ENCODE measurements at places on chromosomes 2 and 18. TPM values are rescaled to one million over a fixed set of nuclear protein-coding genes. Genes with fewer than 3 reads are reported as not detected.

GRCh38 chr2:189010536-189010935 is 36.4 kb downstream of the COL3A1 start:
- H3K36me3 ChIP-seq = peaks cover 67% of the 10 kb centered on the region
- H3K4me3 ChIP-seq = no peak overlapping the region
- no peak for DNase-seq
- H3K27me3 ChIP-seq = peaks cover 28% of the 10 kb centered on the region
- peaks cover 48% of the 10 kb centered on the region for H3K4me1 ChIP-seq
- peak overlapping the region; percentile 19 for H3K27ac ChIP-seq

- no peaks in the 10 kb centered on the region for H3K27me3 ChIP-seq
- no peaks in the 10 kb centered on the region for H3K4me1 ChIP-seq
- H3K4me3 ChIP-seq = no peak overlapping the region
- H3K36me3 ChIP-seq = no peaks in the 10 kb centered on the region
- no peak overlapping the region for H3K27ac ChIP-seq
- DNase-seq = no peak
Measured at GRCh38 chr2:240599141-240599583, 12.6 kb downstream of the CAPN10 start.

- H3K27me3 ChIP-seq = peaks cover 6% of the 10 kb centered on the region
- no peaks in the 10 kb centered on the region for H3K4me1 ChIP-seq
- no peak overlapping the region for H3K4me3 ChIP-seq
- H3K36me3 ChIP-seq = no peaks in the 10 kb centered on the region
Measured at GRCh38 chr2:122186761-122187222, 431.3 kb downstream of the TSN start.

The B3GNT7 gene
- 0.54 TPM for total RNA-seq

The CXCR1 gene
- not detected for total RNA-seq

Measured in HFFc6 (cell line).